HCT116 (cell line): ENCODE measurements at places on chromosomes 6 and 20.

- no peak overlapping the region for H3K27ac ChIP-seq
- no peak for DNase-seq
- no peaks in the 10 kb centered on the region for H3K27me3 ChIP-seq
- H3K4me3 ChIP-seq = no peak overlapping the region
- H3K4me1 ChIP-seq = no peaks in the 10 kb centered on the region
Measured at GRCh38 chr6:25428758-25429317, 149.7 kb downstream of the CARMIL1 start.

GRCh38 chr6:21151119-21151518 is 442.4 kb upstream of the SOX4 start:
- H3K4me1 ChIP-seq = no peaks in the 10 kb centered on the region
- DNase-seq = no peak
- H3K27me3 ChIP-seq = no peaks in the 10 kb centered on the region
- H3K36me3 ChIP-seq = no peaks in the 10 kb centered on the region

DNA sequence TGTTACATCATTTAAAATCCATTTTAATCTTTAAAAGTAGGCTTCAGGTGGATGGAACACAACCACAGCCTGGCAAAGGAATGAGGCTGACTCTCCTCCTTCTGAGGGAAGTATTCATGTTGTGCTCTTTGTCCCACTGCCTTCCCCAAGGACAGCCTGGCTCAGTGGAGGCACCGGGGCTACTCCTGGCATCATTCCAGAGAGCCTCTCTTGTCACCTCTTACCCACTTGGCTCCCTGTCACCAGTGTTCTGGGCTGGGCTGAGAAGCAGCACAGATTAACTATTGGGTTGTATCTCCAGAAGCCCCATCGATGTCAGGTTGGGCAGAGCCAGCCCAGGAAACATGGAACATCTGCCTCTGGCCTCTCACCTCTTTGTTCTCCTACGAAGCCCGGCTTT is 10.7 kb upstream of the TP53INP2 start:
- no peak overlapping the region for H3K4me3 ChIP-seq
- DNase-seq = no peak
- H3K4me1 ChIP-seq = no peaks in the 10 kb centered on the region
- H3K27me3 ChIP-seq = no peaks in the 10 kb centered on the region
- no peaks in the 10 kb centered on the region for H3K36me3 ChIP-seq

GRCh38 chr20:44771172-44771535 is 25.5 kb downstream of the KCNK15 start:
- H3K27me3 ChIP-seq = peaks cover 84% of the 10 kb centered on the region
- no peak for DNase-seq
- no peaks in the 10 kb centered on the region for H3K4me1 ChIP-seq
- no peaks in the 10 kb centered on the region for H3K36me3 ChIP-seq
- no peak overlapping the region for H3K27ac ChIP-seq
- H3K4me3 ChIP-seq = no peak overlapping the region

GRCh38 chr6:51459958-51460357 is 627.5 kb downstream of the PKHD1 start:
- DNase-seq = no peak
- no peaks in the 10 kb centered on the region for H3K4me1 ChIP-seq
- H3K27me3 ChIP-seq = no peaks in the 10 kb centered on the region
- no peaks in the 10 kb centered on the region for H3K36me3 ChIP-seq

DNA sequence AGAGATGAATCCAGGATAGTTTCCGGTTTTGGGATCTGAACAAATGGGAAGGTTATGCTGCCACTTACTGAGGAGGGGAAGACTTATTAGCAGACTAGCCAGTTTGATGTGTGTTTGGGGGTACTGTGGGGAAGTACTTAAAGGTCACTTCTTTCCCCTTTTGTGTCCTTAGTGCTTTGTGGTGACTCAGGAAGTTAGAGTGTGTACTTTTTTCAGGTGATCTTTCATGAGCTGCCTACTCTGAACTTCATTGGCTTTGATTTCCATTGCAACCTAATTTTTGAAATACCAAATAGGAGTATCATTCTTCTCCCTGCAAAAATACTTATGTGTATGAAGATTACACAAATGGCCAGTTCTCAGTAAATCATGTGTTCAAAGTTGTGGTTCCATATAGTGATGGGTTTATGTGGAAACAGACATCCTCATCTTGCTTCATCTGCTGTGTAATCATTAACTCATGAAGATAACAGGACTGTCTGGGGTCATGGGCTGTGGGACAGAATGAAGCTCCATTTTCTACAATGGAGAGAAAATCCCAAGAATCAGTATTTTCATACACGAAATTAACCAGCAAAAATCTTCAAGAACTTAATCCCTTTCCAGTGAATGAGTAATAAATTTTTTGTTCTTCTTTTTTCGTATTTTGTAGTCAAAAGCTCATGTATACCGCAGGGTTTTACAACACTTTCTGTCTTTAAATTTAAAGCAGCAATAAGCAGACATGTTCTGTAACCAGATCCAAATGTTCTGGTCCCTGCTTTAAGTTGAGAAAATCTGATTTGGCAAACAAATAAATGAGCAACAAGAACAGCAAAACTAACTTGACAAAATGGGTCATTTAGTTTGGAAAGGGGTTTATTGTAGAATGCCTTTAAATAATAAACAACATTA is 272.2 kb upstream of the FLRT3 start:
- no peaks in the 10 kb centered on the region for H3K27me3 ChIP-seq
- H3K36me3 ChIP-seq = no peaks in the 10 kb centered on the region
- DNase-seq = no peak
- no peaks in the 10 kb centered on the region for H3K4me1 ChIP-seq

GRCh38 chr20:10040070-10040975 is 5.5 kb downstream of the ANKEF1 start:
- H3K4me1 ChIP-seq = peaks cover 5% of the 10 kb centered on the region; the same call in 1 of the 2 replicates
- H3K27ac ChIP-seq = no peak overlapping the region
- no peak overlapping the region for H3K4me3 ChIP-seq
- H3K36me3 ChIP-seq = peaks cover 7% of the 10 kb centered on the region; the same call in 1 of the 2 replicates
- DNase-seq = peak; percentile 50
